ENCODE measurements at places on chromosomes 5 and 9.

DNA sequence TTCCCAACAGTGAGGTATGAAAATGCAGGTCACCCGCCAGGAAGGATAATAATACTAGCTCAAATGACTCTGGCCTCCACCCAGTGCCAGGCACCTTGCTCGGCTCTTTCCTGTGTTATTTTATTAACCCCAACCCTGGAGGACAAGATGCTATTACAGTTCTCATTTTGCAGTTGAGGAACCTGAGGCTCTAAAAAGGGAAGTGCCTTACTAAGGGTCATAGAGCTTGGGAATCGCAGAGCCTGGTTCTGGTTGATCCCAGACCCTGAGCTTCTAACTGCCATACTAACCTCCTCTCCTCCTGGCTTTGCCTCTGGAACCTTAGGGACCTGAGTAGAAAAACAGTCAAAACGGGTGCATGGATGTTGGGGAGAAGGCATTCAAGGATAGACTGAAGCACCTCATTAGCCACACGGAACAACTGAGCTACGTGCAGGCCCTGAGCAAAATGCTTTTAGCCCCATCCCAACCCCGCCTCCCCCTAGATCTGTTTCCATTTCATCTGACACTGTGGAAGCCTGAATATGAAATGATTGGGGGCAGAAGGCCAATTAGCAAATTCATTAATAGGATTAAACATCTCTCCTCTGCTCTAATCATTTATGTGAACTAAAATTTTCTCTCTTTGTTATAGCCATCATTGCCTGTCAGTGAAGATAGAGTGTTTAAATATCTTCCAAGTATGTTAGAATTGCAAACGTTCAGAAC, 7.9 kb downstream of the KCNIP1 start:
- no peak for DNase-seq

DNA sequence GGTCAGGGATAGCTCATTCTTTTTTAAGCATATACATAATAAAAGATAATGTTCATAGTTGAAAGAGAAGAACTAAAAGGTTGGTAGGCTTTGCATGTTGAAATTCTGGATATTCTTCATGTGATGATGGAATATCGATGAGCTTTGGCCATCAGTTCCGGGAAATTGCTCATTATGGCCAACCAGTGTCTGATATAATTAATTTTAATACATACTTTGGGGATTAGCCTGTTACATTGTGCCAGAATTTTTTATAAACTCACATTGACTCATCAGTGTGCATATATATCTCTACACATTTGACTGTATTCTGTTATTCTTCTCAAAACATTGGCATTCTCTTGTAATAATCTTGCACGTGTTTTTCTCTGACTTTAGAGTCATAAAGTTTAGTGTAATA, 84.3 kb downstream of the NNT start:
- DNase-seq: no peak

DNA sequence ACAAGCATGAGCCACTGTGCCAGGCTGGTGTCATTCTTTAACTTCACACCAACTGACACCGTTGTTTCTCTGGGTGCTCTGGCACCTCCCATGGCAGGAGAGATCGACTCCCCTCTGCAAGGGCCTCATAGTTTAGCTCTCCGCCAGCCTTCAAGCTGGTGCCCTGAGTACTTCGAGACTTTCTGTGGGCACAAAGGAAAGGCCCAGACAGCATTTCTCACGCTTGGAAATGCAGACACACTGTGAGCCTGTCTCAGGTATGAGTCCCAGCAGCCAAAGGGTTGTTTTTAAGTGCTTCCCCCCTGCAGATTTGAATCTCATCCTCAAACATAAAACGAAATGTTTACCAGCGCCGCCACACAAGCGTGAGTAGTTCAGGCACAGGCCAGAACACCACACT, 11.1 kb upstream of the TCF7 start:
- DNase-seq: no peak

GRCh38 chr5:50582699-50583098, 83.7 kb upstream of the PARP8 start:
- no peak for DNase-seq

GRCh38 chr5:72628771-72629371, 121.7 kb upstream of the ZNF366 start:
- DNase-seq: no peak

GRCh38 chr9:90873422-90873821, 71.8 kb downstream of the SYK start:
- no peak for DNase-seq

DNA sequence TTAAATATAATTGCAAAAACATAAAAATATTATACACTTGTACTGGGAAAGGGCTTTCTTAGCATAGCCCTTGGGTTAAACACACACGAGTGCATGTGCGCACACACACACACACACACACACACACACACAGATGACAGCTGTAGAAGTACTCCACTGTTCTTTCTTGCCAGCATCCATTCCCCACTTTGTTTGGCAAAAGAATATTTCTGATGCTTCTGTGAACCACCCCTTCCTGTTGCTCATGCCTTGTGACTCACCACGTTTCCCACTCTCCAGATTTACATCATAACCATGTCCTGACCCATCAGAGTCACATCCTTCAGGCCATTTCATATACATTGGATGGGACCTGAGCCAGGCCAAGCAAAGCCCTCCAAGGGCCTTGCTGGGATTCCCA, 280.1 kb downstream of the DNAH5 start:
- no peak for DNase-seq

DNA sequence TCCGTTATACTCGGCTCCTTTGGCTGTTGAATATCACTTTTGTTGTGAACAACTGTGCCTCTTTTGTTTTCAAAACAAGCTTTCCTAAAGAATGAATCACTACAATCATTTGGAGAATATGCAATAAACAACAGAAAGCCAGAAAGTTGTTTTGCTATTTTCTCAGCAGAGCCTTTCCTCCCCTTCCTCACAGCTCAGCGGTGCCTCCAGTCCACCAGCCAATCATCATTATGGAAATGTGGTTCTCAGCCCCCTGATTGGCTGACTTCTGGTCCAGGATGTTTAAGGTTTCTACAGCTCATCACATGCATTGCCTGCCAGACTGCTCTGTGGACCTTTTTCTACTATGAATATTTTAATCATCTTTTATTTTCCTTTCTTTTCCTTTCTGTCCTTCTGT, 9.1 kb upstream of the ZNF608 start:
- DNase-seq: no peak

GRCh38 chr9:115395511-115396021, 277.6 kb upstream of the TNC start:
- no peak for DNase-seq
